ENCODE measurements at places on chromosomes 7 and 10.

DNA sequence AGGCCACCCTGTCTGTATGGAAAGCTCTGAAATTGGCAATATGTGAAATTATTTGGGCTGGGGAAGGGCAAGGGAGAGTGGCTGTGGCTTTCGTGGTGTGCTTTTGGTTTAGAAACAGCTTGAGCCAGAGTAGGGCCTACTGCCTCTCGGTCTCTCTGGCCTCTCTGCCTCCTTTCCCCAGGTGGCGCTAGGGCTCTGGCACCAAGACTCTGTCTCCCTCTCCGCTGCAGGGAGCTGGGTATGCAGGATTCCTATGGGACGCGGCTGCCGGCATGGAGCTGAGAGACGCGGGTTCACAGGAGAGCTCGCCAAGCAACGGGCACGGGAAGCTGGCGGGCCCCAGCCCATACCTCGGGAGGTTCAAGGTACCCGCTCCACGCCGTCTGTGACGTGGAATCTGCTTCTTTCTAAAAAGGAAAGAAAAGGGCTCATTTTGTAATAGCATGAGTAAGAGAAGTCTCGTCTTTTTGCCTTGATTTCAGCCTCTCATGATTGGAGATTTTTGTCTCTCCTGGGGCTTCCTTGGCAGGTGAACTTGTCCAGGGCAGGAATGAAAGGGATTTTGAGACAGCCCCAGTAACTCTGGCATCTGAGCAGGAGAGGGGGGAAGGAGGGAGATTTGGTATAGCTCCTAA, 105.1 kb upstream of the ANLN start:
- DNase-seq = no peak

GRCh38 chr7:121643320-121643719, 229.6 kb upstream of the PTPRZ1 start:
- DNase-seq = no peak

DNA sequence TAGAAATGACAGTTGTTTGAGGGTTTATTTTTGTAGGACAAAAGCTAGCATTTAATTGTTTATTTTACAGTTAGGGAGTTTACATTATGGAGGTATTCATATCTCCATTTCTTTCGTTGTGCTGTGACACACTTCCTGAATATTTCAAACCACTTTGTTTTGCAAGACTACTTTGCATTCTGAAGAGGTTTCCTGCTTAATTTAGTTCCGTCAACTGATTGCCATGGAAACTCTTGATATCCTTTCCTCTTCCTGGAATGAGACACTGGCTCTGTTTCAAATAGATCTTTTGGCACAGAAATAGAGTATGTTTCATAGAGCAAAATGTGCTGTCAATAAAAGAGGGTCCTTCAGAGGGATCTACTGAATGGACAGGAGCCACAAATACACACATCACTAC, 159.5 kb upstream of the AGR3 start:
- DNase-seq = peak; percentile 95

GRCh38 chr7:95526128-95526738, 40.5 kb downstream of the ASB4 start:
- DNase-seq = no peak

- DNase-seq = peak; percentile 98
Observed at GRCh38 chr7:116271963-116272886, 61.9 kb downstream of the TES start.

- DNase-seq = no peak
Observed at GRCh38 chr10:31721096-31721495, 207.5 kb downstream of the ARHGAP12 start.

DNA sequence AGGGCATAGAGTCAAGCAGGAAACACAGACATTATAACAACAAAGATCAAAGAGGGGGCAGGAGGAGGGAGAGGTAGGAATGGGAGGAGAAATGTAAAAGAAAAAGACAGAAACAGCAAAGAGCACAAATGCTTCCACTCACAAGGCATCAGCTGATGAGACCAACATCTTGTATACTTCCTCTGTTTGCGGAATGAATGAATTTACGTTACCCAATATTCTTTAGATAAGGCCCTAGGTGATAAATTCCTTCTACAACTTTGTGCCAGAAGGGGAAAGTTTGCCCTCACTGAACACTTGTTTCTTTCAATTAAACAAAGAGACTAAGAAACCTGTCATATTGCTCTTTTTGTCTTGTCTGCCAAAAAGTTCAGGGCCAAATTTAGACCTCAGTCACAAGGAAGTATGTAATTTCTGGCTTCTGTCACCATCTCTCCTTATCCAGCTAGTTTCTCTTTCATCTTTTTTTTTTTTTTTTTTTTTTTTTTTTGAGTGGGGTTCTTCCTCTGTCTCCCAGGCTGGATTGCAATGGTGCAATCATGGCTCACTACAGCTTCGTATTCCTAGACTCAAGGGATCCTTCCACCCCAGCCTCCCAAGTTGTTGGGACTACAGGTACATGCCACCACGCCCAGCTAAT, 116.4 kb upstream of the NANOS1 start:
- DNase-seq = no peak

DNA sequence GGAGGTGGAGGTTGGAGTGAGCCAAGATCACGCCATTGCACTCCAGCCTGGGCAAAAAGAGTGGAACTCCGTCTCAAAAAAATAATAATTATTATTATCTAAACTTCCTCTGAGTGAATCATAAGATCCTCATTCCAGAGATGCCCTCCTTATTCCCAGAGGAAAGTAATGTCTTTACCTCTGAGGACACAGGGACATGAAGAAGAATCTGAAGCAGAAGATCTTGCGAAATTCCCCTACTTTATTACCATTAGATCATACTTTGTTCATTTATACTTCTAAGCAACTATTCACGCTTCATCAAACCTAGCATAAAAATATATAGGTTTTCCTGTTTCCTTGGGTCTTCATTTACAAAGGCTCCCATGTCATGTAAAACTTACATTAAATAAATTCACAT, 143.1 kb downstream of the ETV1 start:
- no peak for DNase-seq

- DNase-seq = no peak
Observed at GRCh38 chr10:5549462-5550249, 24.9 kb downstream of the CALML3 start.

GRCh38 chr10:101094121-101094879, 32.5 kb downstream of the KAZALD1 start:
- no peak for DNase-seq

- peak; percentile 34 for DNase-seq
Observed at GRCh38 chr7:131106681-131107336, 220.9 kb upstream of the MKLN1 start.

GRCh38 chr7:92709150-92709549, 119.0 kb upstream of the FAM133B start:
- no peak for DNase-seq

GRCh38 chr10:50396491-50397311, 145.4 kb upstream of the ASAH2 start:
- peak; percentile 66 for DNase-seq

- DNase-seq = peak; percentile 58
Observed at GRCh38 chr7:45924283-45924682, 3.2 kb upstream of the IGFBP3 start.

DNA sequence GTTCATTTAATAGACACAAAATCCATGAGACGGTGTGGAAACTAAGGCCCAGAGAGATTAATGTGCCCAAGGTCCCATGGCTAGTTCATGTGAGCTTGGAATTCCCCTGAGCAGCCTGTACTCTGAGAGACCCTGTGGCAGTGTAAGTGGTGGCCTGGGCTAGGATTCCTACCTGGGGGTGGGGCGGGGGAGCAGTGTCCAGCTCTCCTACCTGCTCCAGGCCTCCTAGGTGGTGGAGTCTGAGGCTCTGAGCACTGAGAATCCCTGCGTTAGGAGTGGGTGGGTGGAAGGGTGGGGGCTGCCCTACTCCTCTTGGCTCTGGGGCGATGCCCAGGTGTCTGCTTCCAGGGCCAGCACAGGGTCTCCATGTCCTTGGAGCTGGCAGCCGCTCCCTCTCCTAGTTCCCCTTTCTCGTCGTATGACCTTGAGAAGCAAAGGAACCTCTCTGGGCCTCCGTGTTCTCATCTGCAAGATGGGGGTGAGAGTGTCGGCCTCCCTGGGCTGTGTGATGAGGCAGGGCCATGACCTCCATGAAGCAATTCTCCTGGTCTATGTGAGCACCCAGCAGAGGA, 2.5 kb downstream of the SNCG start:
- no peak for DNase-seq

DNA sequence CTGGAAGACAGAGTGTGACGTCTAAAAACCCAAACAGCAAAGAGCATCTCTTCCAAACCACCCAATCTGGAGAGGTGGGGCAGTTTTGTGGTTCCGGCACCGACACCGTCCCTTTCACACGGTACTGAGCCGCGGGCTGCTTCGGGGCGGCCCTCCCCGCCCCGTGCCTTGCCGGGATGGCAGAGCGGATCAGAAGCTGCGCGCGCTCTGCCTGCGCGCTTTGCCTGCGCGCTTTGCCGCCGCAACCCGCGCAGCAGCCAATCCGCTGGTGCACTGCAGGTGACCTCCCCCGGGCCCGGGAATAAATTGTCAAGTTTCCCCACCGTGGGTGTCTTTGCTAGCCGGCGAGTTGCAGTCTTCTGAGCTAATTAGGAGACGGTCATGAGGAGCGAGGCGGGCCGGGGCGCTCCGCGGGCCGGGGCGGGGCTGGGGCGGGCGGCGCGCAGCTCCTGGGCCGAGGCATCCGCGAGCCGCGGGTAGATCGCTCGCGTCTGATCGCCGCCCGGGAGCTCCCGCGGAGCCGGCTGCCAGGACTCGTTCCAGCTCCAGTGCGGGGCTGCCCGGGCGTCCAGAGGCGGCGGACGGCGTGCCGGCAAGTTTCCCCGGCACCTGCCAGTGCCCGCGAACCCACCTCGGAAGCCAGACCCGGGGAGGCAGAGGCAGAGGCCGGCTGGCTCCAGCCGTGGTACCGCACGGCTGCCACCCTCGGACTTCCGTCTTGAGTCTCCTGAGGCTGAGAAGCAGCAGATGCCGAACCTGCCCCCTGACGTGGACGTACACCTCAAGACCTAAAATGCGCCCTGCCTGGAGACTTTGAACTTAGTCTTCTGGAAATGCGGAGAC, 536.0 kb upstream of the GALNT17 start:
- no peak for DNase-seq

GRCh38 chr7:16935341-16935735, 53.6 kb upstream of the AGR3 start:
- no peak for DNase-seq

- DNase-seq = no peak
Observed at GRCh38 chr7:12779947-12780346, 92.5 kb downstream of the ARL4A start.

GRCh38 chr7:144048648-144049047, at the start of gene OR2A5:
Gene OR2A5 (plus strand): TSS chr7:144048948. CDS start chr7:144050402, 1,454 bp downstream.
- no peak for DNase-seq

- no peak for DNase-seq
Observed at GRCh38 chr7:157495594-157495993, 158.8 kb downstream of the DNAJB6 start.

DNA sequence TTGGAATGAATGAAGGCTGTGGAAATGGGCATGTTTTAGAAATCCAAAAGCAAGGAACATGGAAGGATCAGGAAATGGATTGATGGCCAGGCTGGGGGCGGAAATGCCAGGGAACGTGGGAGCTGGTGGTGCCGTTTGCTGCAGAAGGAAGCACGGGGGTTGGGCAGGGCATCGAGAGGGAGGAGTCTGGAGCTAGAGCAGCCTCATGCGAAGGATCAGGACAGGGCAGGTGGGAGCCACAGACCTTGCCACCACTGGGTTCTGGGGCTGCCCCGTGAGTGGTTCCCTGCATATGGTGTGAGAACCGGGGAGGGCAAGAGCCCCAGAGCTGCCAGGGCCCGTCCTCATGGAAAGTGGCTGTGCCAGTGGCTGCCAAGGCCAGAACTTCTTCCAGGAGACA, 193.8 kb upstream of the ZNF32 start:
- DNase-seq = no peak

DNA sequence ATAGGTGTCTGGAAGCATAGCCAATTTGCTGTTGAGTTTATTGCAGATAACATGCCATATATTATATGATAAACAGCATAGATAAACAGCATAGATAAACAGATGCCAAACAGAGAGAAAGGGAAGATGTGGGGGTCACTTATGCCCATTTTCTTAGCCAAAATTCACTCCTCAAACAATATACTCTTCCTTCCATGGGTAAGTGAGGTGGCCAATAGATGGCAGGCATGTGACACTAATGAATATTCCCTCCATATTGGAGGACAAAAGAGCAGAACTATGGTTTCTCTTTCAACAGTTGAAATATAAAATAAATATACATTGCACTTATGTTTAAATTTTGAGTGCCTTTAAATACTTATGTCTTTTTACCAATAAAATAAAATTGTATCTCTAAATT, 1212.8 kb downstream of the REEP3 start:
- DNase-seq = no peak

DNA sequence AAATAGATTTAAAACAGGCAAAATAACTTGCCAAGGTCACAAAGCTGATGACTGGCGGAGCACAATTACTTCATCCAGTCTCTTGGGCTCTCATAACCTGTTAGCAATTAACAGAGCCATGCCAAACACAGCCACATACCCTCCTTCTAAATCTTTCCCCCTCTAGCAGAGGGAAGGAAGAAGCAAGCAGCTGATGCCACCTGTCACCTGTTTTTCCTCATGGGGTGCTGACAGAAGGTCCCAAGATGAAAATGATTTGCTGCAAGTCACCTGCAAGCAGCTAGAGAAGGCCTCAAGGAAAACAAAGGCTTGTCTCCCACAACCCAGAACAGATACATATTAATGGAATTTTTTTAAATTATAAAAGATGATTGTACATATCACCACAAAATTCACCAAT, 117.8 kb downstream of the GFRA1 start:
- no peak for DNase-seq

DNA sequence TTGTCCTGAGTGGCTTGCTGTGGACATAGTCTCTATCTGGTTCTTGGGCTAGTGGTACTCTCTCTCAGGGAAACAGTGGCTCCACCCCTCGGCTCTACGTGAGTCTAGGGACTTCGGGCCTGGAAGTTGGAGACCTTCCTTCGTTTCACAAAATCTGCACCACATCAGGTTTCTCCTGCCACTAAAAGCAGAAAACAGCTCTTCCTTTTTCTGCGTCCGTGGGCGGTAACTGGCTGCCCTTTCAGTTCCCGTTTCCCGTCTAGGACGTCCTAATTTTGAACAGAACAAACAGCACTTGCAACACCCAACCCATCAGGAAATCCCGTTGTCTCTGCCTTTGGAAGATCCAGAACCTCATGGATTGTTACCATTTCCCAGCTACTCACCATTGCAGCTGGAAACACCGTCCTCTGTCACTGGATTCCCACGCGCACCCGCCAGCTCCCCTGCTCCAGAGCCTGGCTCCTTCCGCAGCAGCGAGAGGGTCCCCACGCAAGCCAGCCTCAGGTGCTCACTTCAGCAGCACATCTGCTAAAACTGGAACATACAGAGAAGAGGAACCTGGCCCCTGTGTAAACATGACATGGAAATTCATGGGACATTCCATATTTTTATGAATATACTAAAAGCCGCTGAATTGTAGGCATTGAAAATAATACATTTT, 311.4 kb upstream of the AKR1E2 start:
- DNase-seq = no peak

DNA sequence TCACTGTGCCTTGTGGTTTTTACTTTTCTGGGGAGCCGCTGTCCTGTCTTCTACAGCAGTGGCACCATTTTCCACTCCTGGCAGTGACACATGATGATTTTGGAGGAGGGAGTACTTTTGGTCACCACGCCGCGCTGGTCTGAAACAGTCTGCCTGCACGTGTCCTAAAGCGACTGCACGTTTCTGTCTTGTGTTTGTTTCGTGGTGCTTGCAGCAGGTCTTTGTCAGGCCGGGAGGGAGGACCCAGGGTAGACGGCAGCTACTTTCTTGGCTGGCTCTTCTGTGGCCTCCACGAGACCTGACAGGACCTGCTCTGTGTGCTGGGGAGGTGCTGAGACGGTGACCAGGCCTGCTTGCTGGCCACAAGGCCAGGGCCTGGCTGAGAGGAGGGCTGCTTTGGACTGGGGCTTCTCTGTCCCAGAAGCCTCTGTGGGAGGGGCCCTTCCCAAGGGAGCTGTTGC, 82.0 kb downstream of the GLRX3 start:
- no peak for DNase-seq

Measured in HCEC 1CT (cell line).